NCI-H1048 (cell line): ENCODE measurements at places on chromosomes 1 and 21.

- no peak for DNase-seq
These were observed 3.3 kb downstream of the HNRNPU start for GRCh38 chr1:244860914-244861610.

DNA sequence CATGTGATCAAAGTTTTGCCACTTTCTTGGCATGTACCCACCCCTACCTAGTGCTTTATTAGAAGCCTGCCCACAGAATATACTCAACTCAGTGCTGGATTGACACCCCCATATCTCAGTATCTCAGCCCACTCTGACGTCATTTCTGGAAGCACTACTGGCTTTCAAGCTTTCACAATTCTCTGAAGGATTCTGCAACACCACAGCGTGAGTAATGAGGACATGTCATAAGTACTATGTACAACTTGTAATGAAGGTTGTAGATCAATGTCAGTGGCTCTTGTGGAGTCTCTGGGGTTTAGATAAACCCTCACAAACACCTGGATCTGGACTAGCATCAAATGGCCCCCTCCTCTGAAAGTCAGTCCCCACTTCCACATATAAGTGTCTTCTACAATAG lies 57.2 kb downstream of the TNFSF4 start:
- no peak for DNase-seq

- DNase-seq, result no peak
These were observed 791 bp upstream of the CFAP298 start for GRCh38 chr21:32612999-32613337.

GRCh38 chr21:43741423-43742096 lies 22.6 kb downstream of the PDXK start:
- DNase-seq, result no peak

GRCh38 chr21:26137379-26138060 lies 33.0 kb downstream of the APP start:
- DNase-seq, result no peak

DNA sequence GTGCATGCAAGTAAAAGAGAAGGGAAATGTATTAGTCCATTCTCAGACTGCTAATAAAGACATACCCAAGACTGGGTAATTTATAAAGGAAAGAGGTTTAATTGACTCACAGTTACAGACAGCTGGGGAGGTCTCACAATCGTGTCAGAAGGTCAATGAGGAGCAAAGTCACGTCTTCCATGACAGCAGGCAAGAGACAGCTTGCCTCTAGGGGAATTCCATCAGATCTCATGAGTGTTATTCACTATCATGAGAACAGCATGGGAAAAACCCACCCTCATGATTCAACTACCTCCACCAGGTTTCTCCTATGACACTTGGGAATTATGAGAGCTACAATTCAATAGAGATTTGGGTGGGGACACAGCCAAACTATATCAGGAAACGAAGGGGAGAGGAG lies 8.1 kb downstream of the KRTAP21-3 start:
- DNase-seq, result no peak

DNA sequence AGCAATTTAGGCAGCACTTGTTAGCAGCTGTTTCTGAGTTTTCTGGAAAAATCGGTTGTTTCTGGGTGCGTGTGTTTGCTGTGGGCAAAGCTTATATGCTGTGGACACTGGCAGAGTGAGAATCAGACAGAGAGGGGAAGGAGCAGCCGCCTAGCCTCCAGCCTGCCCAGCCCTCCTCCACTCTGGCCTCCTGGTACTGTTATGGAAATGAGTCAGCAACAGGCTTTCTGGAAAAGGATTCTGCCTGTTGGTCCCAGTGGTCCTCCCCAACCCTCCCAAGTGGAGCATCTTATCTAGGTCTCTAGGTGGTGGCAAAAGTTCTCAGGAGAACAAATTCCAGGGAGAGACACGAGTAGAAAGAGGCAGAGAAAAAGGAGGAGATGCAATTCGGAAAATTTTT lies 42.2 kb upstream of the GOLT1A start:
- no peak for DNase-seq

DNA sequence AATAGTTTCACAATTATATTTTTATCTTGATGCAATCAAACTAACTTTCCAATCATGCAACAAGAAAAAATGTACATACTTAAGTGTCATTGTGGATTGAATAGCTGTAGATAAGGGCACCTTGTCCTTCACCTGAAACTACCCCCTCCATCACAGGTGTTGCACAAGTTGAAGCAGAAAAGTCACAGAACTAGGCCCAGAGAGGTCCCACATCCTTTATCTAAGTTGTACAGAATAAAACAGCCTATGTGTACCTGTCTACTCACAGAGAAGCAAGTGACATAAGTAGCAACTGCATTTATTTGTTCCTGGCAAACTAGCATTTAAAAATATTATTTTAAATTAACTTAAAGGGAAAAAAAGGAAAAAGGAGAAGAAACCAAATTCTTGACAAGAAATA lies 256.8 kb downstream of the FAF1 start:
- no peak for DNase-seq

DNA sequence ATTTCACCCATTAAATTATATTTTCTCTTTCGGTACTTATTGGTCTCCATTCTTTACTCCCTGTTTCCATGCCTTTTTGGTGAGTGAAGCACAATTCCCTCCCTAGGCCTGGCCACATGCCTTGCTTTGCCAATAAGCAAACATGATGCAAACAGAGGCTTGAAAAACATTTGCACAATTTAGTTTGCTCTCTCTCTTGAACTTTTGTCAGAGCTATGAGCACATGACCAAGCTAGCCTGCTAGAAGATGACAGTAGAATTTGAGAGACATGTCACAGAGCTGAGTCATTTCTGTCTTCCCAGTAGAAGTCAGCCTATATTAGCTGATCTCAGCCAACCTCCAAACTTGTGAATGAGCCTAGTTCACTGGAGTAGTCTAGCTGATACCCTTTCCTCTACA lies 24.6 kb downstream of the ANGPTL3 start:
- no peak for DNase-seq

DNA sequence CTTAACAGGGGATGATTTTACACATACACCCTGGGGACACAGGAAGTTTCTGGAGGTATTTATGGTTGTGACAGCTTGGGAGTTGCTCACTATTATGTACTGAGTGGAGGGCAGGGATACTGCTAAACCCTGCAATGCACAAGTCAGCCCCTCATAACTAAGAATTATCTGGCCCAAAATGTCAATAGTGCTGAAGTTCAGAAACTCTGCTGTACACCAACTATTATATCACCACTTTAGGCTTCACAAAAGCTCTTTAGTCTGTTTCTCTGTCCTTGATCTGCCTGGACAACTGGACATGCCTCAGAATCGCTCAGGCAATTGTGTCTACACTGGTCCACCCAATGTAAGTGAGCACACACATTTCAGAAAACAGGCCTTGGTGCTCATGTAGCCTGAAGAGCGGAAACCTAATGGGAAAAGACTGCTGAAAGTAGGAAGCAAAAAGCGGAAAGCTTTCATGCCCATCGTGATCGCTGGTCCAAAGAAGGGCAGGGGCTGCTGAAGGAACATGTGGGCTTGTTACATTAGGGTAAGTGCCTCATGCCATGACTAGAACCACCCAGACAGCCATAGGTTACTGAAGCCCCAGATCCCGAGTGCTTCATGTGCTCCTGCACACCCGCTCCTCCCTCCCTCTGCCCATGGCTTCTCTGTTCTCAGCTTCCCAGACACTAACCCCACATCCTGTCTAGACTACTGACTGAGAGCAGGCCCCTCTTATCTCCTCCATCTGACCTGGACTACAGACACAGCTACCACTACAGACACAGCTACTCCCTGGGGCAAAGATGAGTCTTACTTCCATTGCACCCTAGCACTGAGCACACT lies 73.5 kb downstream of the LRIG2 start:
- no peak for DNase-seq
